Stimulated activated CD4-positive, alpha-beta T cell treated with anti-CD3 and anti-CD28 coated beads, Interleukin-15, amount 100 ng/mL, for 1 hour (primary cell): ENCODE measurements at places on chromosomes 3 and 15.

GRCh38 chr3:197550489-197550888 is 5.3 kb downstream of the BDH1 start:
- no peak for DNase-seq

- DNase-seq: no peak
Measured at GRCh38 chr15:35698331-35698730, 152.4 kb upstream of the DPH6 start.

GRCh38 chr3:157530637-157531300 is 27.6 kb upstream of the VEPH1 start:
- DNase-seq: no peak

DNA sequence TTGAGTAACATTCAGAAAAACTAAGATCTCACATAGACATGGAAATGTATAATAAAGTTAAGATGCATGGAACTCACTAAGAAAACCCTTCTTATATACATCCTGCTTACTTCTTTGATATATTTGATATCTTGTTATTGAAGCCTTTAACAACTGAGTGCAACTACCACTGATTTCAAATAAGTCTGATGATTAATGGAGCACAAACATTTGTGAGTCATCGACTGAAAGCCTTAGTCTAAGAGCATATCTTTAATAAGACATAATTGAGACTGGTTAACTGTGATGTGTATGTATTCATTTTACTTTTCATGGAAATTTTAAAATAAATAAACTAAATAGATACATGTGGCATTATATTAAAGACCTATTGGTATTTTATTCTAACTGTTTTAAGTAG is 740.5 kb downstream of the EPHA3 start:
- DNase-seq: no peak

DNA sequence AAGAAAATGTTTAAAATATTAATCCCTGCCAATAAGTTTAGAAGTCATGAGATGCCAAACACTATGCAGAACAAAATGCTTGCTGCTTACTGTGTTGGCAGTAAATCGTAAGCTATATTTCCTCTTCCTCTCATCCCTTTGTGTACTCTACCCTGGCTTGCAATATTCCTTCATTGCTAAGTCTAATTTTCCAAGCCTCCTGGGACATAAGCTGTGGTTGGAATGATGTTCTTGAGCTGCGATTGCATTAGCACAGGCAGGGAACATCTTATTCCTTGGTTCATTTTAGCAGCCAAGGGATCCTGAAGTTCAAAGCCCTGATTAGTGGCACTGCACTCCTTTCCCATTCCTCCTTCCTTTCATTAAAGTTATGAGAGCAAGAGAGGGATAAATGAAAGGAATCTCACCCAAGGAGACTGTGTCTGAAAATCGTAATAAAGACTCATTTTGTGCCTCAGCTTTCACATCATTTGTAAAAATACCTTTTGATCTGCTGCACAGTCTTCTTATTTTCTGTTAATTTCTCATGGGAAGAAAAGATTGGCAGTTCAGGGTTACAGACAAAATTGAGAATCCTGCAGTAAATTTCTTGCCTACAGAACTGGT is 535.2 kb downstream of the OCA2 start:
- DNase-seq: no peak

DNA sequence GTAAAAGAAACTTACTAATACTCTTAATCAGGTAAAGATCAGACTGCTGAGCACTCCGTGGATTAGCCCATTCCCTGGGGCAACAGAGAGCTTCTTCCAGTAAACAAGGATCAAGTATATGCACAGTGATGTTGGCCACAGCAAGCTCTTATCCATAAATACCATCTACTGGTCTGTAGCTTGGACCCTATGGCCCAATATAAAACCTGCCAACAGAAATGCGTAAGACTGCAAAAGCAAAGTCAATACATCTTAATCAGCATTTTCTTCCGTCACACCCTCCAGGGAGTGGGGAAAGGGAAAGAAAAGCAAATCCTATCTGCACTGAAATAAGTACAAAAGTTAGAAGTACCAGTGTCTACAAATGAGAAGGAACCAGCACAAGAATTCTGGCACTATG is 1082.1 kb downstream of the ZPLD1 start:
- no peak for DNase-seq

GRCh38 chr3:98644168-98644567 is 50.8 kb upstream of the CPOX start:
- DNase-seq: no peak

- DNase-seq: no peak
Measured at GRCh38 chr3:129908417-129908816, 14.9 kb upstream of the TMCC1 start.
